ENCODE measurements at places on chromosomes 2 and 18.

GRCh38 chr2:64857581-64858471, 131.4 kb upstream of the SLC1A4 start:
- DNase-seq, result peak; percentile 13

- no peak for DNase-seq
These were observed 32.7 kb downstream of the CTLA4 start for GRCh38 chr2:203900253-203900652.

DNA sequence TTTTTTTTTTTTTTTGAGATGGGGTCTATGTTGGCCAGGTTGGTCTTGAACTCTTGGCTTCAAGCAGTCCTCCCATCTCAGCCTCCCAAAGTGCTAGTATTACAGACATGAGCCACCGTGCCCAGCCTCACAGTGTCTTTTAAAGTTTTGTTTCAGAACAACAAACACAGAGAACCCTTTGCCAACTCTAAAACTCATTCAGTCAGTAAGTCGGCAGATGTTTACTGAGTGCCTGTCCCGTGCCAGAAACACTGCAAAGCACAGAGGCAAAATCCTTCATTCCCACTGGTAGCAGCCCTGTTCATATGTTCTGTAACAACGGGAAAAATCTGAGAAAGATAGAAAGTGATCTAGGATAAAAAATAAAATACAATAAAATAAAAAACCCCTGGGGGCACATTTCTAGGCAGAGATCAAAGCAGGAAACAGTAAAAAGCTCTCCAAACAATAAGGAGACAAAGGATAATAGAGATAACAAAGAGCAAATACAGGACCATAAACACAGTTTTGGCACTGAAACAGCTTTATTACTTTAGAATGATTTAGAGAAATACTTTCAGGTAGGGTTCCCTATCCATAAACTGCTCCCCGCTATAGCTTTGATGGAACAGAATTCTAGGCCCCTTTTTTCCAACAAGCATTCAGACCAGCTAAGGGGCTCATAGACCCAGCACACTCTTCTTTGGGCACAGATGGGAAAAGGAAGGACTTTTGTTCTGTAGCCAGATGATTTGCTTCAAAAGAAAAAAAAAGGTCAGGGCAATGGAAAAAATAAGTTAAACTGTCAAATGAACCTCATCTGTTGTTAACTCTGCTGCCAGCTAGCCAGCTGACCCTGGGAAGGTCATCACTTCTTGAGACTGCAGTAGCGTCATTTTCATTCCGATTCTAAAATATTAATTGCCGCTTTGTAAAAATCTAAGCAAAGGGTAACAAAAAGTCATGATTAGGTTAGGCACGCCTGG, 212.3 kb downstream of the CDH20 start:
- DNase-seq, result no peak

DNA sequence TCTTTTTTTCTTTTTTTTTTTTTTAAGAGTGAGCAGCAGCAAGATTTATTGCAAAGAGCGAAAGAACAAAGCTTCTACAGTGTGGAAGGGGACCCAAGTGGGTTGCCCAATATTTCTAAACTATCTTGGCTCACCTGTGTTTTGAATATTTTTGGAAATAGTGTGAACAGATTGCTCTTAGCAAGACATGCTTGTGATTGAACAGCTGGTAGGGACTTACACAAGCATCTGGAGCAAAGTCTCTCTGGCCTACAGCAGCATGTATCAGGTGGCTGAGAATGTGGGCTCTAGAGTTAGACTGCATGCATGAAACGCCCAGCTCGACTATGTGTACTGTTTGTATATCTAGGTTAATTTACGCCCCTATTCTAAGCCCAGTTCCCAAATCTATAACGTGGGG, 40.3 kb upstream of the FBXO11 start:
- no peak for DNase-seq

DNA sequence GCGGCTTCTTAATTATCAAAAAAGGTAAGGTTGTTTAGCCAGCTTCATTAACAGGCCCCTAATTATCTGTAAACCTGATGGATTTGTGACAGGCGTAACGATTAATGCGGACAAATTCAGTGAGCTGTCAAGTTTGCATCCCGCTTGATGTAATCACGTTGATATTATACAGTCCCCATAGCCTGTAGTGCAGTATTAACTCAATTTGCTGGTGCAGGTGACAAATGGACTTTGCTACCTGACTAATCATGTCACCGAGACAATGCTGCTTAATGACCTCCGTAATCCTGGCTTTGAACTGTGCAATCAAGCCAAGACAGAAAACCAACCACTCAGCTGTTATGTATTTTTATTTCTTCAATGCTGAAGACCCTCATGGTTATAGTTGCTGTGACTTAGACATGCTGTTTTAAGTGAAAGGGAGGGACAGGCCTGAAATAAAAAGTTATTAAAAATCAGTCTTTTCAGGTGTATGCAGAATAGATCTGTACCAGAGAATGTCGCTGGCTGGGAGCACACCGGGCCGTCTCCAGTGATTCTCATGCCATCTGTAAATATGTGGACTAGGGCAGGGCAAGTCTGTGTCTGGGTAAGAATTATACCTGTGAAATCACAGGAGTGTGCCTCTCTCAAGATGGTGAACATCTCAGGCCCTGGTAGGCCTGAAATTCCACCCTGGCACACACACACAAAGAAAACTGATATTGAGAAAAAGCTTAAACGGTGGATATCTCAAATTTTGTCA, 4.3 kb downstream of the TSHZ1 start:
- DNase-seq, result no peak

DNA sequence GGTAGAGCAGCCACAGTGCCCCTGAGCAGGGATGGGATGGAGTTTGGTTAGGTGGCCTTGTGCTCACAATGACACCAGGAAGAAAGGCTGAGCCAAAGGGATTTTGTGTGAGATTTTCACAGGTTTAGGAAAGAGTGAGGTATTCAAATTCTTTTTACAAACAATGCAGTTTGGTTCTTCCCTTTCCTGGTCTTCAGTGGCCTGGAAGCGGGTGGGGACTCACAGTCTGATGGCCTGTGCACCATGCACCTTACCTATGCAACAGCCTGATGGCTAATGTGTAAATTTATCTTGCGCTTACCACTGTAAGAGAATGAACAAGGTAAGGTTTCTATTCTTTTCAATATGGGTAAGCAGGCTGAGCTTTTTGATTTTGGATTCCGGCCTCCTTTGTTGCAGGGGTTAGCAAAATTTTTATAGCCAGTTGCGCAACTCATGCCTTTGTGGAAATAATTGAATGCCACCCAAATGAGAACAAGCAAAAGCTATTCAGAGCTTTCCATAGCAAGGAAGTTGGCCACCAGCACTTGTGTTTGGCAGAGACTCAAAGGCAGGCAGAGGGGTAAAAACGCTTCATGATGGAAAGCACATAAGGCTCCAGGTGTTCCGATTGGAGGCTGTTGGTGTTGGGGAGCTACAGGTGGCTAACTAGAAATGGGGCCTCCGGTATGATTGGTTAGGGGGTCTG, 23.8 kb upstream of the IL1R2 start:
- DNase-seq, result no peak

DNA sequence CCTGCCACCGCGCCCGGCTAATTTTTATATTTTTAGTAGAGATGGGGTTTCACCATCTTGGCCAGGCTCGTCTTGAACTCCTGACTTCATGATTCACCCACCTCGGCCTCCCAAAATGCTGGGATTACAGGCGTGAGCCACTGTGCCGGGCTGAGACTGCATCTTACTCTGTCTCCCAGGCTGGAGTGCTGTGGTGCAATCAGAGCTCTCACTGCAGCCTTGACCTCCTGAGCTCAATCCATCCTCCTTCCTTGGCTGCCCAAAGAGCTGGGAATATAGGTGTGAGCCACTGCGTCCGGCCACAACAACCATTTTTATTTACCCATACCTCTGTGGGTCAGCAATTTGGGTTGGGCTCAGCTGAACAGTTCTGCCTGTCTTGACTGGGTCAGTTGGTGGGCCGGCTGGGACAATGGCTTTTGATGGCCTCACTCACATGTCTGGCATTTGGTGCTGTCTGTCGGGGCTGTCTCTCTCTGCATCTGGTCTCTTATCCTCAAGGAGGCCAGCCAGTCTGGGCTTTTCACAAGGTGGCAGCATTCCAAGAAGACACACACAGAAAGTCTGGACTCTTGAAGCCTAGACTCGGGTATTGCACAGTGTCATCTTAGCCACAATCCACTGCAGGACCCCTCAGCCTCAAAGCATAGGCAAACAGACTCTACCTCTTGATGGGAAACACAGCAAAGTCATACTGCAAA, 116.8 kb upstream of the GATA6 start:
- DNase-seq, result no peak

DNA sequence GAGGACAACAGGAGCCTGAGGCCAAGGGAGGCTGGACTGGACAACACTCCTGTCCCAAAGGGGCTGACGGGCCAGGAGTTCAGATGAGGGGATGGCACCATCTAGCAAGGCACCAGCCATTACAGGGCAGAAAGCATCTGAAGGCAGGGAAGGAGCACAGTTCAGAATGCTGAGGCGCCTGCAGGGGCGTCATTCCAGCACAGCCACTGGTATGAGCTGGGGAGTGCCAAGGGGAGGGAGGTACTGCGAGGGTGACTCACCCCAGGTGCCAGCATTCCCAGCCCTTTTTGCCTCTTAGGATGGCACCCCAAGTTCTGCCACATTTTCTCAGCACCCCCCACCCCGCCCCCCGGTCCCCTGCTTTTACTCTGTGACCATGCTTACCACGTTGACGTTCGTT, 129.8 kb upstream of the EPAS1 start:
- no peak for DNase-seq

GRCh38 chr2:27377618-27378095, 2.9 kb downstream of the ZNF513 start:
- no peak for DNase-seq

GRCh38 chr18:58618822-58619595, 9.9 kb downstream of the ALPK2 start:
- no peak for DNase-seq

GRCh38 chr2:187855689-187856088, 301.5 kb upstream of the TFPI start:
- DNase-seq, result no peak

GRCh38 chr2:143125717-143126116, 3.5 kb upstream of the ARHGAP15 start:
- DNase-seq, result no peak

DNA sequence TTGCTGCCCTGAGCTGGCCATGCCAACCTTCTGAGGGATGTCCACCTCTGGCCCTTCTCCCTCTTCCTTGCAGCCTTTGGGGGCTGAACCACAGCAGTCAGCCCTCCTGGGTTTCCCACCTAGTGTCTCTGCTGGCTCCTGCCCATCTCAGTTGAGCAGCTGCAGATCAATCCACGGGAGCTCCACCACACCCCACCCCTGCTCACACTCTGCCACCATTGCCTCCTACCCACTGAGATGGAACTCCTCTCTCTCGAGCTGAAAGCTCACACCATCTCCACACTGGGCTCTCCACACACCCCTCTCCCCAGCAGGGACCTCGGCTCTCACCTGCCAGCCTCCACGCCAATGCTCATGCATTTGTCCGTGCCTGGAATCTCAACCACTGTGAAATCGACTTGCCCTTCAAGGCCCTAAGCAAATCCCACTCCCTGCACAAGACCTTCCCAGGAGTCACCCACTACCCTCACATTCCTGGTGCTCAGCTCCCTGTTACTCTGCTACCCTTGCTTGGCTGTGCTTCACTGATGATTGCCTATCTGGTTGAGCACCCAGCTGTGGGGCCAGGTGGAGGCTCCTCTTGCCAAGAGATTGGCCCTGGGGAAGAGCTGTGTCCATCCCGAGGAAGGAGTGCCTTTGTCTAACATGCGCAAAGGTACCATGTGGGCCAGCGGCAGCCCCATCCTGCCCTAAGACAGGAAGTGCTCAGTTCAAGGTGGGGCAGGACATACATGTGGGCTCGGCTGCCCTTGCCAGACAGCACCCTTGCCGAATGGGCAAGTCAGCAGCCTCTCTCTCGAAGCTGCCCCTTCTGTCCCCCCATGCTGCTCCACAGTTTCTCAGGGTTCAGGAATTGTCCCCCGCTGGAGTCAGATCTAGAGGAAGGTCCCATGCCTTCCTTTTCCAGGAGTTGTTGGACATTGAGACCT, 208.7 kb downstream of the CYP26B1 start:
- no peak for DNase-seq

GRCh38 chr2:54455131-54455562, 980 bp upstream of the SPTBN1 start:
- no peak for DNase-seq

DNA sequence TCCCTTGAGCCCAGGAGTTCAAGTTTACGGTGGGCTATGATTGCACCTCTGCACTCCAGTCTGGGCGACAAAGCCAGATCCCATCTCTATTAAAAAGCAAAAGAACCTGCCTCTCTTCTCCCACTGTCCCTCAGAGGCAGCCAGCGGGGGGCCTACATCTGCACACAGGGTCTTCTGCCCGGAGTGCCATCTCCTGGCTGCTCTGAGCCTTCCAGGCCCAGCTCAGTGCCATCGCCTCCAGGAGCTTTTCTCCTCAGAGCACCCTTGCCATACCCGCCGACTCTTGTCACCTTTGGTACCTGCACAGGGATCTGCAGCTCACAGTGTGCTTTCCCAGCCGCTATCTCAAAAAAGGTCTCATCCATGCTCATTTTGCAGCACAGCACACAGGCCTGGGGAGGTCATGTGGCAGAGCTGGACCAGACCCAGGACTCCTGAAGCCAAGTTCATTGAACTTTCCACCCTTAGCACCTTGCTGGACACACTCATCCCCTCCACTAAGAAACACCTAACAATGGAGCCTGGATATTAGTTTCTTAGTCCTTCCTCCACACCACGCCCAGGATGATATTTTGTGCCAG, 186.3 kb downstream of the HAUS1 start:
- DNase-seq, result no peak

- no peak for DNase-seq
These were observed 12.6 kb upstream of the TTC32 start for GRCh38 chr2:19914266-19914975.

DNA sequence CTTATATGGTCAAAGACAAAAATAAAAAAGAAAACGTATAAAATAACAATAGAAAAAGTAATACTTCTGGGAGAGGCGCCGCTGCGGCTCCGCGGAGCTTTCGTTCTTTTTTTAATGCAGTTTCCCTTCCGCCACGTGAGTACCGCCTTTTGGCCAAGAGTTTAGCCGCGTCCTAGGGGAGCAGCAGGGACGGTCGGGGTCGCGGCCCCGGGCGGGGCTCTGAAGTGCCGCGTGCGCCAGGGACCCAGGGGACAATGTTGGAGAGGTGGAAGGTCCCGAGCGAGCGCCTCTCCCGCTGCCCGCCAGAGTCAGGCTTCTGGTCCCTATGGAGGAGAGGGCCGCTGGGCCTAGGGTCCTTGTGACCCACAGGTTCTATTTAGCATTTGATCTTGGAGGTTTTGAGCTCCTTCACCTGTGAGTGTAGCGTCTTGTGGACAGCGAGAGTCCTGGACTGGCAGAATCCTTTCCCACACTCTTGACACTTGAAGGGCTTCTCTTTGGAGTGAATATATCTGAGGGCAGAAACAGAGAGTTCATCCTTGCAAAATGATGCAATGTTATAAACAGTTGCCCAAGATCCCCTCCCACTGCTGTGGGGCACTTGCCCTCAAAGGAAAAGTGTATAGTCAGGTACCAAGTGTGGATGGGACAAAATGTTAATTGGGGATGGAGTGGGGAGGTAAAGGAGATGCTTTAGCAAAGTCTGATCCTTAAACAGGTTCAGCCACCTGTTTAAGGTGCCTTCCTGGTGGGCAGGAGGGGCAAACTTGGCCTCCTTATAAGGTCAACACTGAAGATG, 6.3 kb downstream of the OSR1 start:
- DNase-seq, result no peak

GRCh38 chr18:8834881-8835280, 129.5 kb downstream of the MTCL1 start:
- no peak for DNase-seq

- no peak for DNase-seq
These were observed 7.0 kb upstream of the TMX3 start for GRCh38 chr18:68721681-68722583.

GRCh38 chr2:198654646-198655045, 803.1 kb downstream of the SATB2 start:
- DNase-seq, result no peak
